ENCODE measurements at places on chromosomes 11 and 22. TPM values are rescaled to one million over a fixed set of nuclear protein-coding genes. Genes with fewer than 3 reads are reported as not detected.

DNA sequence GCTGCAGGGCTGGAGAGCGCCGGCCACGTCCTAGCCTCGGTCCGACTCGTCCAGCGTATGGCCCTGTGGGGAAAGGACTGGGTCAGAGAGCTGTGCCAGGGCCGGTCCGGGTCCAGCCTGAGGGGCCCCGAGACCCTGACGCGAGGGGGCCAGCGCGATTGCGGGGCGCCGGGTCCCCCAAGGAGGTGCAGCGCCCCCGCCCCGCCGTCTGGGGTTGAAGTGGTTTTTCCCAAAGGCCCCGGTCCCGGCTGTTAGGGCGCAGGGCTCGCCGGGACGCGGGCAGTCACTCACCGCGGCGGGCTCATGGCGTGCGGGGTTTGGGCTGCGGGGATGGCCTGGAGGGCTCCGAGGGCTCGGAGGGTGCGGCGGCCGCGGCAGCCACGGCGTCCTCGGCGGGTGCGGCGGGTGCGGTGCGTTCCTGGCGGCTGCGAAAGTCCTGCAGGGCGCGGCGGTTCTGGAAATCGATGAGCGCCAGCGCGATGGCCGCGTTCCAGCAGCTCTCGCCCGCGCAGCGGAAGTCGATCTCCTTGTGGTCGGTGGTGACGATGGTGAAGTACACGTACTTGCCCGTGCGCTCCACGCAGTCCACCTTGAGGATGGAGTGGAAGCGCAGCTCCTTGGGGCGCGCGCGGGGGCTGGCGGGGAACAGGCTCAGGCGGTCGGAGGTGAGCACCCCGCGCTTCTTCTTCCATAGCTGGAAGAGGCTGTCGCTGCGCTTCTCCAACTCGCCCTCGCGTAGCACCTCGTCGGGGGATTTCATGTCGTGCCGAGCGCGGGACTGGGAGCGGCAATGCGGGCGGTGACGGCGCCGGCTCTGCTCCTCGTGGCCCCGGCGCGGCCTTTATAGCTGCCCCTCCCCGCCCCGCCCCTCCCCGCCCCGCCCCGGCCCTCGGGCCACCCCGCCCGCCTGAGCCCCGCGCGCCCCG, at the start of gene PHLDA2:
Gene PHLDA2, minus strand, starts transcription at position 816 of the 926 bp plus-strand sequence. Its CDS starts 56 bp downstream, at position 760.
- DNase-seq, result peak; percentile 36

- DNase-seq, result no peak
Measured at GRCh38 chr22:27609451-27609888, 192.1 kb downstream of the MN1 start.

Gene PPFIBP2
- total RNA-seq, result 5.0 TPM

Gene CAPN5
- total RNA-seq, result 36.7 TPM

- peak; percentile 92 for DNase-seq
Measured at GRCh38 chr11:72141066-72141465, 5.5 kb downstream of the FOLR3 start.

GRCh38 chr11:607020-607780, 8.6 kb downstream of the IRF7 start:
- no peak for DNase-seq

DNA sequence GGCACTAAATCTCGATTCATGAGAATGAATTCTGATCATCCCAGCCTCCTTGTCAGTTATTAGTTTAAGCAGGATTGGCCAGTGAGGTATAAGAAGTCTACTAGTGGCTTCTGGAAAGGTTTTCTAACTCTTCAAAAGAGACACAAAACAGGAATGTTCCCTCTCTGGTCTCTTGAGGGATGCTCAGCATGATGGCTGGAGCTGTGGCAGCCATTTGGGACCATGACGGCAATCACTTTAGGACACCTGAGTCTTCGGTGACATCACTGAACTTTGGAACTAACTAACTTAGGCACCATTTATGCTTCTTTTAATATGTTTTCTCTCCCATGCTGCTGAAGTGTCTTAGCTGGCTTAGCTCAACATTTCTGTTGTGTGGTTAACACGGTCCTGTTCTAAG, 20.2 kb upstream of the CRY2 start:
- DNase-seq, result no peak

DNA sequence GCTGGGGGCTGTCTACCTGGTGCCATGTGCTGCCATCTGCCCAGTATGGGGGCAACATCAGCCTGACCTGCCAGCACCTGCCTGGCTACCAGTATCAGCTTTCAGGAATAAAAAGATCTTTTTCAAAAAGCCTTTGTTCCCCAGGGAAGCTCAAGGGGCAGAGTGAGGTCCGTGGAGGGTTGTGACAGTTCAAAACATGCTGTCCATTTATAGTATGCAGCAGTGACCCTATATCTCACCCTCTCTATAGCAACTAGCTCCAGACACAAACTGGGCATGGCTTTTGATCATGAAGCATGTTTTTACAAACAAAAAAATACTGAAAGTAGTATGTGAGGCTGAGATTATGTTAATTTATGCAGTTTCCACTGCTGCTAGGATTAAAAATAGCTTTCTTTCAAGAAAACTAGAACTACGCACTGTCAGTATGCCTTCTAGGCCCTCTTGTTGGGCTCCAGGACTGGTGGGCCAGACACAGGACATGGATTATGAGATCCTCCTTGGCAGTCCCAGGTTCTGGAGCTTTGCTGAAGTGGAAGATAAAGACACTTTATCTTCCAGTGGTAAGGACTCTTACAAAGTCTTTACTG, 23.4 kb downstream of the NAV2 start:
- DNase-seq, result no peak

Gene ZNF214
- total RNA-seq, result 1.5 TPM

DNA sequence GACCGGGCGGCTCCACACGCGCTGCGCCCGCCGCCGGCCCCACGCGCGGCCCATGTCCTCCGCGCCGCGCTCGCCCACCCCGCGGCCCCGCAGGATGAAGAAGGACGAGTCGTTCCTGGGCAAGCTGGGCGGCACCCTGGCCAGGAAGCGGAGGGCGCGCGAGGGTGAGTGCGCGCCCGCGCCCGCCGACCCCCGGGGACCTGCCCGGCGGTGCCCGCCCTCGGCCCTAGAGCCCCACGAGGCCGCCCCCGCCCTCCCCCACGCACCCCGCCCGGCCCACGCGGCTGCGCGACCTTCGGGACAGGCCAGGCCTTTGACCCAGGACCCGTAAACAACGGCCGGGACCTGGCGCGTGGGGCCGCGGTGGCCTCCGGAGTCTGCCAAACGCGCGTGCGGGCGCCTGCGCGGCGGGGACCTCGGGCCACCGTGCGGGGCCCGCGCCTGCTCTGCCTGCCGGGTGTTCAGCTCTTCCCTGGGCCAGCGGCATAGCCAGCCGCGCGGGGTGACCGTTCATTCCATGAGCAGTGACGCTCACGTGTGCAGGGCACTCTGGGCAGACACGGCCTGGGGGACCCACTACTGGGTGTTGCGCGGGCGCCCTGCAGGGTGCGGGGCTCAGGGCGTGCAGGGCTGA, at the start of gene PARVB:
Gene PARVB, plus strand, starts transcription at position 15 of the 634 bp plus-strand sequence. Its CDS starts 38 bp downstream, at position 53.
- peak; percentile 19 for DNase-seq

Gene ZFPL1
- 55.7 TPM for total RNA-seq

- no peak for DNase-seq
Measured at GRCh38 chr22:27306771-27307170, 494.8 kb downstream of the MN1 start.

GRCh38 chr11:65266210-65266609, 4.4 kb downstream of the POLA2 start:
- DNase-seq, result no peak

- peak; percentile 24 for DNase-seq
Measured at GRCh38 chr11:102810950-102811660, 13.1 kb upstream of the MMP1 start.

Gene OR5A1
- total RNA-seq, result not detected

Gene BTG4
- total RNA-seq, result 0.17 TPM

DNA sequence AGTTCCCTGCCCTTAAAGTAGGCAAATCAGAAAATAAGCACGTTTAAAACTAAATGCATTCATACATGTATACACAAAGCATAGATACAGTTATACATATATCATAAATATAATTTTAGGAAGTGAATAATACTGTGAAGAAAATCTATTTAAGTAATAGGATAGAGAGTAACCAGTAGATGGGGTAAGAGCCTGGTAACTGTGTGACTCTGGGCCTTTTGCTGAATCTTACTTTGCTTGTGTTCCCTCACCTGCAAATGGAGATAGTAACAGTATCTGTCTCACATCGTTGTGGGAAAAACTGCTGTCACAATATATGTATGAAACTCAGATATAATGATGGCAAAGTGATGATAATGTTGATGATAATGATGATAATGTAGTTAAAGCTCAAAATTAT, 29.9 kb downstream of the MS4A2 start:
- no peak for DNase-seq

DNA sequence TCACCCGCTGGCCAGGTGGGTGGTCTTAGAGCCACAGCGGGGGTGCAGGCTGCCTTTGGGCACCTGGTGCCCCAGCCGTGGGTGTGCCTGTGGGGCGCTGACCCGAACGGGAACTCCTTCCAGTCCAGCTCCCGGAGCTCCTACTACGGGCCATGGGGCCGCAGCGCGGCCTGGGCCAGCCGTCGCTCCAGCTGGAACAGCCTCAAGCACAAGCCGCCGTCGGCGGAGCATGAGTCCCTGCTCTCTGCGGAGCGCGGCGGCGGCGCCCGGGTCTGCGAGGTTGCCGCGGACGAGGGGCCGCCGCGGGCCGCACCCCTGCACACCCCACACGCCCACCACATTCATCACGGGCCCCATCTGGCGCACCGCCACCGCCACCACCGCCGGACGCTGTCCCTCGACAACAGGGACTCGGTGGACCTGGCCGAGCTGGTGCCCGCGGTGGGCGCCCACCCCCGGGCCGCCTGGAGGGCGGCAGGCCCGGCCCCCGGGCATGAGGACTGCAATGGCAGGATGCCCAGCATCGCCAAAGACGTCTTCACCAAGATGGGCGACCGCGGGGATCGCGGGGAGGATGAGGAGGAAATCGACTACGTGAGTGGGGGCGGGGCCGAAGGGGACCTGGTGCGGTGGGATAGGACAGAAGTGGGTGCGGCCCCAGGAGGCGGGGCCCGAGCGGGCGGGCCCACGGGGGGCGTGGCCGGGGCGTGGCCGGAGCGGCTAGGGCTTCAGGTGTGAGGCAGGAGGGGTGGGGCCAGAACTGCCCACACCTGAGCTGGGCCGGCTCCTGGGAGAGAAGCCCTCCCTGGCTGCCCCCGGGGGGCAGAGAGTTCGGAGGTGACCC, 91.5 kb downstream of the CACNA1I start:
- DNase-seq, result no peak

Gene C11orf91
- 1.1 TPM for total RNA-seq

Gene DGAT2
- 1.2 TPM for total RNA-seq

GRCh38 chr11:78037056-78037455, 14.0 kb upstream of the KCTD14 start:
- DNase-seq, result peak; percentile 22

Gene SLCO2B1
- total RNA-seq, result not detected

Gene PIM3
- total RNA-seq, result 30.8 TPM

DNA sequence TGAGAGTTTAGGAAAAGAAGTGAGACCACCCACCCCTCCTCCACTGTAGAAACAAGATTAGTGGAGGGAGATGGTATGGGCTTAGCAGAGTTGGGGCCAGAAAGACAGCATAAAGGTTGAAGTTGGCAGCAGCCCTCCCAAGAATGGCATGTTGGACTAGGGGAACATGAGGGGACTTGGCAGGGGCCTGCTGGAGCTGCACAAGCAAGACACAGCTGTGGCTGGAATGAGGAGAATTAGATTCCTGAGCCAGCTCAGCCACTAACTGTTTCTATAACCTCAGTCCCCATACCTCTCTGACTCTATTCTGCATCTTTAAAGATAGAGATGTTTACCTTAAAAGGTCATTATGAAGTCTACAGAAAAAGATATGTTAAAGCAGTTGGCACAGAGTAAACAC, 13.2 kb downstream of the MAP6 start:
- no peak for DNase-seq

Gene LSP1
- 321 TPM for total RNA-seq

Gene PNPLA2
- total RNA-seq, result 43.7 TPM

Gene ZNF280A
- not detected for total RNA-seq

- no peak for DNase-seq
Measured at GRCh38 chr11:65363770-65364169, 9.2 kb downstream of the TIGD3 start.

Data from LHCN-M2 (cell line).